ENCODE measurements at places on chromosomes 1 and 21. TPM values are rescaled to one million over a fixed set of nuclear protein-coding genes. Genes with fewer than 3 reads are reported as not detected.

FLVCR1 gene
- total RNA-seq: 21.8 TPM

PALMD gene
- total RNA-seq: not detected

ERG gene
- total RNA-seq: 0.14 TPM

SNAPIN gene
- total RNA-seq: 31.6 TPM

HRNR gene
- not detected for total RNA-seq

OSBPL9 gene
- total RNA-seq: 47.9 TPM

ATF3 gene
- 29.5 TPM for total RNA-seq

GJB3 gene
- not detected for total RNA-seq

SLC45A3 gene
- total RNA-seq: 1.0 TPM

SAMSN1 gene
- 86.4 TPM for total RNA-seq

PLA2G2C gene
- total RNA-seq: 0.28 TPM

LIN28A gene
- not detected for total RNA-seq

SAMD11 gene
- not detected for total RNA-seq

TMPRSS3 gene
- total RNA-seq: 58.7 TPM

CRYBG2 gene
- total RNA-seq: 1.1 TPM

CELA2B gene
- total RNA-seq: not detected

MCOLN3 gene
- total RNA-seq: 0.66 TPM

FAM167B gene
- total RNA-seq: 0.57 TPM

F3 gene
- total RNA-seq: 0.07 TPM

IRF6 gene
- total RNA-seq: not detected

CHD1L gene
- 72.9 TPM for total RNA-seq

TCHH gene
- not detected for total RNA-seq

SLC22A15 gene
- 0.36 TPM for total RNA-seq

RBP7 gene
- not detected for total RNA-seq

CLCNKA gene
- total RNA-seq: not detected

SH2D5 gene
- 0.23 TPM for total RNA-seq

FCRL6 gene
- total RNA-seq: not detected

ATPAF1 gene
- total RNA-seq: 41.6 TPM

AUNIP gene
- total RNA-seq: 12.0 TPM

HYI gene
- 14.8 TPM for total RNA-seq

NFASC gene
- total RNA-seq: 0.21 TPM

NLRP3 gene
- 0.16 TPM for total RNA-seq

SLC6A17 gene
- not detected for total RNA-seq

ZNF697 gene
- 4.8 TPM for total RNA-seq

LHX4 gene
- total RNA-seq: not detected

ZRANB2 gene
- total RNA-seq: 150 TPM

TNFSF4 gene
- total RNA-seq: 1.9 TPM

CAP1 gene
- 417 TPM for total RNA-seq

MIXL1 gene
- not detected for total RNA-seq

WNT3A gene
- not detected for total RNA-seq

SLC25A34 gene
- 1.5 TPM for total RNA-seq

LHX8 gene
- not detected for total RNA-seq

EDARADD gene
- total RNA-seq: 32.0 TPM

CYYR1 gene
- total RNA-seq: not detected

ANGPTL3 gene
- not detected for total RNA-seq
